ENCODE measurements at places on chromosomes 2 and 18.

GRCh38 chr2:20675701-20676352, 8.9 kb downstream of the GDF7 start:
- DNase-seq: no peak

DNA sequence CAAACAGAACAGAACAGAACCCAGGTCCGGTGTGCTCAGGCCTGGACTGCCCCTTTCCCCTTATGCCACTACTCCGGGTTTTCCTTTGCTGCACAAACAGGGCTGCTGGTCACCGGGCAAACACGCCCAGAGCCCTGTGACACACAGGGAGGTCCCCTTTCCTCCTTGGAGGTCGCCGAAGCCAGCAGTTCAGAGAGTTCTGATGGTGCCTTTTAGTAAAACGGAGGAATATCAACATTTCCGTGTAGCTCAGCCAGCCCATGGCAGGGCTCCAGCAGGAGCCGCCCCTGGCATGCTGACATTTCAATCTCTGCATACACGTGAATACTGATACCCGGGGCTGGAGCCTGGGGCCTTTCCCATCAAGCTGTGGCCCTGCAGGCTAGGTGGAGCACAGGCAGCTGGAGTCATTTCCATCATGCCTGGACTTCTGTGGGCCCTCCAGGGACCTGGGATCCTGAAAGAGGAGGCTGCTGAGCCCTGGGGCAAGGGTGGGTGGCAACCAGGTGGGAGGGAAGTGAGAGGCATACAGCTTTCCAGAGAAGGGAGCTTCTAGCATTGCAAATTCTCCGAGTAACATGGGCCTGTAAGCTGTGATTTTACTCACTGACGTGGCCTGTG, 91.4 kb upstream of the PXDN start:
- DNase-seq: no peak

GRCh38 chr2:38421274-38422056, 44.4 kb upstream of the ATL2 start:
- no peak for DNase-seq

GRCh38 chr2:70956141-70956540, 20.4 kb downstream of the ATP6V1B1 start:
- no peak for DNase-seq

DNA sequence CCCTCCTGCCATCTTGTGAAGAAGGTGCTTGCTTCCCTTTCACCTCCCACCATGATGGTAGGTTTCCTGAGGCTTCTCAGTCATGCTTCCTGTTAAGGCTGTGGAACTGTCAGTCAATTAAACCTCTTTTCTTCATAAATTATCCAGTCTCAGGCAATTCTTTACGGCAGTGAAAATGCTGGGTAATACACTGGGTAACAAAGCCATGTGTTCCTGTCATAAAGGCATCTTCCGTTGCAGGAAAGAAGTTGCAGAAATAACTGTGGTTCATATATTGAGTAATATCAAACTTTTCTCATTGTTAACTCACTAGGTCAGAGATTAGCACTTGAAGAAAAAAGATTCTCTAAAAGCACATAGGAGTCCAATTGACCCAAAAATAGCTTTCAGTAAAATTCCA, 163.9 kb upstream of the HNMT start:
- DNase-seq: no peak

DNA sequence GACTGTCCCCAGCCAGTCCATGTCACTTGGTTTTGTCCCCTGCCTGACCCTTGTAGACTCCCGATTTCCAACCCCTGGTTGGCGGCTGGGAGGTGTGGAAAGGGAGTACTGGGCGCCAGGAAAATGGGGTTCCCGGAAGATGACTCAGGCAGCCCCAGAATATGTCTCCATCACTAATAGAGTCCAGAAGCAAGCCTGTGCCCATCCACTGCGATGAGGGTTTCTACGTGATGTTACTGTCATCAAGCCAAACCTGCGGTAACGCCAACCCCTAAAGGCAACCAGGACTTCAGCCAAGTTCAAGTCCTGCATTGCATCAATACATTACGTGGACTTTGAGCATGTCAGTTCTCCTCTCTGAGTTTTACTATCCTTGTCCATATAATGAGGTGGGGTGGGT, 62.0 kb upstream of the TAF1B start:
- DNase-seq: no peak

GRCh38 chr2:15577071-15577735, 14.5 kb upstream of the DDX1 start:
- DNase-seq: peak; percentile 88

- DNase-seq: no peak
Measured at GRCh38 chr18:48126240-48126639, 195.8 kb upstream of the SMAD2 start.

DNA sequence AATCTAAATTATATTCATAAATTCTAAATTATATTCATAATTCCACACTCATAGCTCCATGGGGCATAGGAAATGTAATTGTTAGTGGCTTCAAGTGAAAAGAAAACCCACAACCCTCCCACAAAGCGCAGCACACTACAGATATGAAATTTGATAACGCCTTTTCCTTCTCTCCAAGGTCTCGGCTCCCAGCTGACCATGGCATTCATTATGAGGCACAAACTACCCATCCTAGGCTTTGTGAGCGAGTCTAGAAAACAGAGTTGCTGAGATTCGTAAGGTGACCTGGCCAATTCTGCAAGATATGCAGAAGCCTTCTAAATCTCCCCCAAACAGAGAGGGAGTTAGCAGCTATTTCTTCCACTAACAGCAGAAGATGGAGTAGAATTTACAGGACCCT, 5.4 kb downstream of the NPPC start:
- no peak for DNase-seq

GRCh38 chr2:89831641-89832498, 1140.4 kb downstream of the RPIA start:
- no peak for DNase-seq

DNA sequence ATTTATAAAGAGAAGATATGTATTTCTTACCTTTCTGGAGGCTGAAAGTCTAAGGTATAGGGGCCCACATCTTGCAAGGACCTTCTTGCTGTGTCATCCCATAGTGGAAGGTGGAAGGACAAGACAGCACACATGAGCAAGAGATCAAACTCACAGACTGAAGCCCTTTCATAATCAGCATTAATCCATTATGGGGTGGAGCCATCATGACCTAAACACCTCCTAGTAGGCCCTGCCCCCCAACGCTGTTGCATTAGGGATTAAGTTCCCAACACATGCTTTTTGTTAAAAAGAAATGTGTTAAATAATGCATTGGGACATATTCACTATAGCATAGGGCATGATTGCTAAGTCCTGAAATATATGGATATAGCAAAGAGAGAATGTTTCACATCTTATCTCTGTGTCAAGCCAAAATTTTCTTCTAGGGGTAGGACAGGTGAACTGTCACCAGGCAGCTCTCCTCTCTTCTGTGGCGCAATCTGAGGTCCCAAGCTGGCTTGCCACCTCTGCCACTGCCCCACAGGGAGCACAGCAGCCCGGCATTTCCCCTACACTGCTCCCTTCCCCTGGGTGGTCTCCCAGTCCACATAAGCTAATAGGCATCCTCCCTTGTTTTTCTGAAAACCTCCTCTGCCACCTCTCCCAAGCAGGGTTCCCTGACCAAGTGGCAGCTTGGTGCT, 8.3 kb upstream of the CTIF start:
- no peak for DNase-seq

DNA sequence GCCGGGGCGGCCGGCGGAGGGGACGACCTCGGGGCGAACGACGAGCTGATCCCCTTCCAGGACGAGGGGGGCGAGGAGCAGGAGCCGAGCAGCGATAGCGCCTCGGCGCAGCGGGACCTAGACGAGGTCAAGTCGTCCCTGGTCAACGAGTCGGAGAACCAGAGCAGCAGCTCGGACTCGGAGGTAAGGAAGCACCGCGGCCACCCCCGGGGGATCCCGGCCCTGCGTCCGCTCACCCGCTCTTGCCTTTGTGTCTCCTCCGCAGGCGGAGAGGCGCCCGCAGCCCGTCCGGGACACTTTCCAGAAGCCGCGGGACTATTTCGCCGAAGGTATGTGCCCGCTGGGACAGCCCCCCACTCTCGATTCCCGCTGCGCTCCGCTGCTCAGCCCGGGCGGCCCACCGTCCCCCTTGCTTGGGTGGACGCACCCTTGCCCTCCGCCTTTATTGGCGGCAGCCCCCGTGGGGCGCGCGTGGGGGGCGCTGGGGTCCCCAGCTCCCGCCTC, 611 bp downstream of the TCF7L1 start:
- no peak for DNase-seq

DNA sequence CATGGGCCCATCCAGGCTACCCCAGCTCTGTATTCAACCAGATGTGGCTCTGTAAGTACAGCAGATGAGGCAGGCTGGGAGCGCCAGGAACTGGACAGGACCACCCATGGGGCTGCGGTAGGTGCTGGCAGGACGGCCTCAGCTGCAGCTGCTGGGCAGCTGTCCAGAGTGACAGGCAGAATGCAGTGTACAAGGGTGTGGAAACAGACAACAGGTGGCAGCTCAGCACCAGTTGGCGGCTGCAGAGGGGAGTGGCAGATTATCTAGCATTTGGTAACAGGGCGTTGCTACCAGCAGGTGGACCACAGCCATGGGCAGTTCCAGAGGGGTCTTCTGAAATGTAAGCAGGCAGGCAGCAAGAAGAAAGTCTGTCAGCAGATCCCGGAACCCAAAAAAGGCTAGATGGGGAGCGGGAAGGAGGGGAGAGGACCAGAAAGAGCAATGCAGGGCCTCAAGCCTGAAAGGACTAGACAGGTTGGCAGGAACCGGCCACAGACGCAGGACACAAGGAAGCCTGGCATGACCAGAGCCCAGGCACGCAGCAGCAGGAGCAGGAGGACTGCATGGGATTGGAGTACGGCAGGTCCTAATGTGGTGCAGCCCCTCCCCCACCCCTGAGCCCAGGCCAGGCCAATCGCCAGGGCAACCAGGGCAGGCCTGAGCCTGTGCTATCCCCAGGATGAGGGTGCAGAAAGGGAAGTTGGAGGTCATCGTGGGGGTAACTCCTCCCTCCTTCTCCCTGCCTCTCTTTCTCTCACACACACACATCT, 24.7 kb downstream of the PKDCC start:
- DNase-seq: no peak

DNA sequence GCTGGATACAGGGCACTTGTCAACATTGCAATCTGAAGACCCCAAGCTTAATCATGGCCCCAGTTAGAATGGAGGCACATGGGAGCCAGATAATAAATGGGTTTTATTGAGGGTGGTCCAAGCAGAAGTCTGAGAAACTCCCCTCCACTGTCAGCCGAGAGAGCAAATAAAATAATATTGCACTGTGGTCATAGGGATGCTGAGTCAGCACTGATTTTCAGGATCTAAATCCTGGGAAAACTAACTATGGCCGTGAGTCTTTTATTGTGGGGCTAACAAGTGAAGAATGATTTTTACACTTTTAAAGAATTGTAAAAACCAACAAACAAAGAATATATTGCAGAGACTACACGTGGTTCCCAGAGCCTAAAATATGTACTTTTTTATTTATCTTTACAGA, 31.1 kb upstream of the NETO1 start:
- DNase-seq: no peak

DNA sequence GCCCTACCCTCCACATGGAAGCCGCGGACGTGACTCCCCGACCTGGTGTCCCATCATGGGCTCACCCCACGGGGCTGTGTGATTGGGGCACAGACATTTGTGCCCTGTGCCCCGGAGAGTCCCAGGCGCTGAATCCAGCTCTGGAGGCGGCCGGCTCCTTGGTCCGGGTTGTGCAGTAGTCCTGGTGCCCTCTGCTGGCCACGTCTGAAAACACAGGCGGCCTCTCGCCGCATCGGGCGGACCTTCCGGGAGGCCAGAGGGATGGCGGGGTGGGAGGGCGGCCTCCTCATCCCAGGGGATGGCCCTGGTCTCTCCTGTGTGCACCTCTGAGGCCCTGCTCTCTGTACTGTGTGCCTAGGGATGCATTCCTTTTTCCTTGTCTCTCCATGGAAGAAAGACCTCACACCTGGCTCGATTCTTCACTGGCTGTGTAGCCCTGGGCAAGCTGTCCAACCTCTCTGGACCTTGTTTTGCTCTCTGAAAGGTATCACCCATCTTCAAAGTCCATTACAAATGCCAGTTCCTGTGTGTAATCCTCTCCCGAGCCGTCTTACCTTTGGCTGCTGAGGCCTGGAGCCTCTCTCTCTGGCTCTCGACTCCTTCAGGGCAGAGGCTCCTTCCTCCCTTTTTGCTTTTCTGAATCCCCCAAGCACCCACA, 27.6 kb downstream of the CELF4 start:
- DNase-seq: peak; percentile 71

DNA sequence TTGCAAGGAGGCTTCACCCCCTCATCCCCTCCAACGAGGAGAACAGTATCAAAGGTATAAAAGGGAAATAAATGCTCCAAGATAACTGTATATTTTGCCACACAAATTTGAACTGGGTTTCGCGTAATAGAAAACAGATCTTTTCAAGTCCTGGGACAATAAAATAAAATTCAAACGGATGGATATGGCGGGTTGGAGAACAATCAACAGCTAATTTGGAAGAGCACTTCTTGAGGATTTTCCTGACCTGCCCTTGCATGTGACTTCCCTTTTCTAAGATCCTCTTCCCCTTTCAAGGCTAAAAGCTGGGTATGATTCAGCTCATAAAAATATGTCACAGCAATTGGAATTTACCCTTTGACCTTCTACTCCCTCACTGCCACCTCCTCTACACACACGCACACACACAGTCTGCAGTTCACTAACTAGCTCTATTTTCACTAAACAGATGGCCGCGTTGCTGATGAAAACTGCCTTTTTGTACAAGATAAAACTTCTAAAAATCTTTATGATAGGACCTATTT, 386.9 kb downstream of the FIGN start:
- DNase-seq: peak; percentile 76

DNA sequence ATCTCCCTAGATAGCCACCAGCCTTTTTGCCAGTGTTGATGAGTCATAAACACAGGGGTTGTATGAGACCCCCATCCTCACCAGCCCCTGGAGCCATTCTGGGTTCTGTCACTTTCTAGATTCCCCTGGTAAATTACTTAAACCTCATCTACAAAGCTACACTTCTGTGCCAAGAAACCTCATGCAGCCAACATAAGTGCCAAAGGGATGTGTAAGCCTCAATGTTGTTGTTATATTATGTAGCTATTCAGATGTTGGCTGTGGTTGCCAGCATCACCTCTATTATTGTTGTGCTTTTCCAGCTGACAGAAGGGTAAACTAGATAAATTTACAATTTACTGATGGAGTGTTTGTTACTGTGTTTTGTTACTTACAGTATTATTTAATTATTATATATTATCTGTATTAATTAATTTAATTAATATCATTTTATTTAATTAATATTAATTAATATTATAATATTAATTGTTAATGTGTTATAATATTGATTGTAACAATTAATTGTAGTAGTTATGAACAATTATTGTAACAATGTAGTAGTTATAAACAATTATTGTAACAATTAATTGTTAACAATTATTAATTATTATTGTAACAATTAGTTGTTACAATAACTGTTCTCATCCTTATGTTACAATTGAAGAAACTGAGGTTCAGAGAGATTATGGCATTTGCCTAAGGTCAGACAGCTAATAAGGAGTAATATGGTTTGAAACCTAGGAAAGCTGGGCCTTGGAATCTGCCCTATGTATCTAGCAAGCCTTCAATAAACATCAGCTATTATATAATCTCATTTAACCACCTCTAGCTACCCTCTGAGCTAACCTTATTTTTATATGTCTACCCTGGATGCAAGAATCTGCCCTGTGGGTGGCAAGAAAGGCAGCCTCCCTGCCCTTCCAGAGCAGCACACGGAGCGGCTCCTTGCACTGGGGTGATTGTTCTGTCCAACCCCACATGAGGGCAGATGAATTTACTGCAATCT, 36.1 kb downstream of the PSTPIP2 start:
- DNase-seq: peak; percentile 56

Measured in brain microvascular endothelial cell (primary cell).